ENCODE measurements at places on chromosomes 5 and 9.

- H3K27ac ChIP-seq = peak overlapping the region; percentile 69
- H3K36me3 ChIP-seq = no peaks in the 10 kb centered on the region
- no peak for DNase-seq
- H3K4me3 ChIP-seq = no peak overlapping the region
Observed at GRCh38 chr9:94945197-94946144, 219.0 kb downstream of the AOPEP start.

GRCh38 chr5:131303537-131303936, 39.7 kb downstream of the CDC42SE2 start:
- no peak overlapping the region for H3K4me3 ChIP-seq
- H3K27ac ChIP-seq = peak overlapping the region; percentile 72
- 0 out of 2 replicates have a peak, but pooled peaks cover 11% of the 10 kb centered on the region for H3K36me3 ChIP-seq
- DNase-seq = no peak
- H3K27me3 ChIP-seq = no peaks in the 10 kb centered on the region

DNA sequence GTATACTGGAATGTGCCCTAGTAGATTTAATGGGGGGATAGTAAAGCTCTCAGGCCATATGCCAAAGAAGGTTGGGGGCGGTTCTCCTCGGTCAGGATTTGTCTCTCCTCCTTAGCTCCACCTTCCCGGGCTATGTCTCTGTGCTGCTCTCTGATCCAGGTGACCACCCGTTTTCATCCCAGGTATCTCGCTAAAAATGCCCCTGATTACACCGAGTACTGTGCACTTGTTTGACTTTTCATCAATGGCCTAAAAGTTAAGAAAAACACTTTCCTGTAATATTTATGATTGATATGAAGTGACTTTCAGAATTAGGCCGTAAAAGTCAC, 724 bp downstream of the NDUFS6 start:
- peaks cover 11% of the 10 kb centered on the region for H3K4me1 ChIP-seq
- H3K27me3 ChIP-seq = no peaks in the 10 kb centered on the region
- no peak for DNase-seq
- peak overlapping the region; percentile 90 for H3K4me3 ChIP-seq
- H3K36me3 ChIP-seq = peaks cover 69% of the 10 kb centered on the region
- H3K27ac ChIP-seq = peak overlapping the region; percentile 54

DNA sequence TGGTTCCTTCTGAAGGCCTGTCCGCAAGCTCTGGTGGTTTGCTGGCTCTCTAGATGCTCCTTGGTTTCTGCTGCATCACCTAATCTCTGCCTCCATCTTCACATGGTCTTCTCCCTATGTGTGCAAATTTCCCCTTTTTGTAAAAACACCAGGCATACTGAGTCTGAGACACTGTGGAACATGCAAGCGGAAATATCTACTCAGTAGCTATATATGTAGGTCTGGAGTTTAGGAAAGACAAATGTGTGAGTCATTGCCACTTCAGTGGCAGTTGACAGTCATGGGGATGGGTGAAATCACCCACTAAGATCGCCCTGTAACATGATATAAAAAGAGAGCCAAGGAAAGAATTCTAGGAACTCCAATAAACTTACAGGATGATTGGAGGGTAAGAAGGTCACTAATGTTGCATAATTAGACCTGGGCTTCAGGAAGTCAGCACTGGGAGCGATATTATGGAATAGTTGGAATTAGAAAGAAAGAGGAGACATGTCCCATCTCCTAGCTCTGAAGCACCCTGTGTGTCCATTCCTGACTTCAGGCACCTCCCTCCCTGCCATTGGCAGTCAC, 22.7 kb upstream of the UBLCP1 start:
- peak overlapping the region; percentile 62 for H3K27ac ChIP-seq
- H3K27me3 ChIP-seq = no peaks in the 10 kb centered on the region
- H3K36me3 ChIP-seq = no peaks in the 10 kb centered on the region
- DNase-seq = no peak

GRCh38 chr9:101028346-101029314, at the start of gene PLPPR1:
Gene PLPPR1, plus strand, starts transcription at chr9:101028727.
- H3K36me3 ChIP-seq = no peaks in the 10 kb centered on the region
- peak within 1 kb of the TSS; percentile 20 for H3K4me3 ChIP-seq
- H3K27me3 ChIP-seq = peaks cover 54% of the 10 kb centered on the region

- no peaks in the 10 kb centered on the region for H3K4me1 ChIP-seq
- no peaks in the 10 kb centered on the region for H3K36me3 ChIP-seq
- H3K27me3 ChIP-seq = no peaks in the 10 kb centered on the region
- H3K27ac ChIP-seq = no peak overlapping the region
- no peak for DNase-seq
- no peak overlapping the region for H3K4me3 ChIP-seq
Observed at GRCh38 chr9:104772714-104773510, 9.0 kb downstream of the NIPSNAP3B start.

GRCh38 chr5:1671351-1671750, 128.3 kb downstream of the MRPL36 start:
- no peak for DNase-seq
- no peak overlapping the region for H3K27ac ChIP-seq
- H3K4me3 ChIP-seq = no peak overlapping the region
- no peaks in the 10 kb centered on the region for H3K4me1 ChIP-seq
- H3K36me3 ChIP-seq = no peaks in the 10 kb centered on the region
- peaks cover 38% of the 10 kb centered on the region for H3K27me3 ChIP-seq

Data from RWPE2 (cell line).